ENCODE measurements at places on chromosomes 12 and 14.

DNA sequence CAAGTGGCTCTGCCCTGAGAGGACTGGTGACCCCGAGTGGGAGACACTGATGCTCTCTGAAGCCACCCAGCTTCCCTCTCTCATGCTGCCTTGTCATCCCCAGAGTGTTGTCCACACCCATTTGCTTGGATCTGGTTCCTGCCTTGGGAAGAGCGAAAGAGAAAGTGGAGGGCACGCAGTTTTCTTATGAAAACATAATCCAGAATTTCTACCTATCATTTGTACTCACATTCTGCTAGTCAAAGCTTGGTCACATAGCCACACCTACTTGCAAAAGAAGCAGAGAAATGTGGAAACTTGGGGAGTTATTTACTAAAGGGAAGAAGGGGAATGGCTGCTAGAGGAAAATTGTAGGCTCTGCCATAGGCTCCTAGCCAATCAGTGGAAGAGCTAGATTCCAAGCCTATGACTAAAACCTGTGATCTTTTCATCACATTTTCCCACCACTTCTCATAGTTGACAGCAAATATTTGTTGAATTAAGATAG is 326.3 kb downstream of the ZFP36L1 start:
- peak; percentile 95 for DNase-seq

DNA sequence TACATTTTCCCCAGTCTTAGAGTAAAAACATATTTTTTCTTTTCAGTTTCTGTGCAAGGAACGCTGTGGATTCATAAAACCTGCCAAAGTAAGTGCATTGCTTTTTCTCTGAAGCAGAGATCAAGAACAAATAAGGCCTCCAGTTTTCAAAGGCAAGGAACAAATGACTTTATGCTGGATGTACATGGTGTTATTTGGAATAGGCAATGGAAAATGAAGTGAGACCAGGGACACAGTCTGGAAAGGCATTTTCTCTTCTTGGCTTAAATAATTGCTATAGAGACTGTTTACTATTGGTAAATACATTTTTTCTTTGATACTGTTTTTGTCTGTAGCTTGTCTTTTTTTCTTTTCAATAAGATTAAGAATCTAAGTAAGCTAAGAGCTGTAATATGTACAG is 725.9 kb upstream of the MDGA2 start:
- no peak for DNase-seq

GRCh38 chr14:71143381-71144290 is 236.4 kb downstream of the PCNX1 start:
- no peak for DNase-seq

DNA sequence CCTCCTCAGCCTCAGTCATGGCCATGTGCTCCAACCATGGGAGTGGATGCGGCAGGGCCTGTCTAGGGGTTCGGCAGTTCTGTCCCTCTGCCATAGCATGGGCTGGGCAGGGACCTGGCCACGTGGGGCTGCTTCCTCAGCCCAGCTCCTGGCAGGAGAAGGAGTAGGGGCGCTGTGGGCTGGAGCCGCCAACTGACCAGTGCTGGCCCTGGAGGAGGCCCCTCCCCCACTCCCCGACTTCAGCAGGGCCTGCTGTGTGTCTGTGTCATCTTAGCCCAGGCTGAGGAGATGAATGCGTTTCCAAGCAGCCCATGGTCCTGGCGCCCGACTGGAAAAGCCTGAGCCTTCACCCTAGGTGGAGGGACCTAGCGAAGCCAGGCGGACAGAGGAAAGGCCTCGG is 2.7 kb upstream of the PACS2 start:
- DNase-seq, result peak; percentile 71

GRCh38 chr14:23610815-23611289 is 25.3 kb upstream of the DHRS2 start:
- no peak for DNase-seq

DNA sequence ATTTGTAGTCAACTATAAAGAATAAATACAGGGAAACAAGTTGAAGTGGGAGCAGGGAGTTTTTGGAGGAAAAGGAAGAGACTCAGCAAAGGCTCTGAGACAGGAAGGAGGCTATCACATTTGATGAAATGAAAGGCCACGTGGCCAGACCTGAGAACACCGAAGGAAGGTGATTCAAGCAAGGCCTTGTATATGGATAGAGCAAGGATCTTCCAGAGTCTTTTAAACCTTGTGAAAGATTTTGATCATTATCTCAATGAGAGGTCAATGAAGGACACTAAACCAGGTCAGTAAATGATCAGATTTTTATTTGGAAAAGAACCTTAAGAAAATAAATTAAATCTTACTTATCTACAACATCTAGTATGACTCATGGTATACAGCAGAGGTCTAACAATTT is 523.5 kb downstream of the SLC16A7 start:
- no peak for DNase-seq

DNA sequence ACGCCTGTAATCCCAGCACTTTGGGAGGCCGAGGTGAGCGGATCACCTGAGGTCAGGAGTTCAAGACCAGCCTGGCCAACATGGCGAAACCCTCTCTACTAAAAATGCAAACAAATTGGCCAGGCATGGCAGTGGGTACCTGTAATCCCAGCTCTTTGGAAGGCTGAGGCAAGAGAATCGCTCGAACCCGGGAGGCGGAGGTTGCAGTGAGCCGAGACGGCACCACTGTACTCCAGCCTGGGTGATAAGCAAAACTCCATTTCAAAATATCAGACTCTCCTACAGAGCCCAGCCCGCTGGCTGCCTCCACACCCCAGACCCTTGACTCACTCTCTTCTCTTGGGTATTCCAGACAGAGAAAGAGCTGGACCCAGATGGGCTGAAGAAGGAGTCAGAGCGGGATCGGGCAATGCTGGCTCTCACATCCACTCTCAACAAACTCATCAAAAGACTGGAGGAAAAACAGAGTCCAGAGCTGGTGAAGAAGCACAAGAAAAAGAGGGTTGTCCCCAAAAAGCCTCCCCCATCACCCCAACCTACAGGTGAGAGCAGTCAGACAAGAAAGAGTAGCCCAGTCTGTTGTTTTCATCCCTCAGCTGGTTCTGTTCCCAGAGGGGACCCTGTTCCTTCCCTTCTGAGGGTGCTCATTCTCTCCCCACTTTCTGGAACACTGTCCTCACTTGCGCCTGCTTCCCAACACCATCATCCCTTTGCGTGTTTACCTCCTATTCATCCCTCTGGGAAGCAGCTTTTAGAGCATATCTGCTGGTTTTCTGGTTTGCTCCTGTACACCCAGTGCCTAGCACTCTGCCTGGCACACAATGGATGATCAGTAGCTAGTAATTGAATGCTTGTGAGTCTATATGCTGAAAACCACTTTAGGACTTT is 19.7 kb downstream of the AGAP2 start:
- DNase-seq, result no peak

GRCh38 chr12:21818627-21819026 is 44.1 kb upstream of the KCNJ8 start:
- no peak for DNase-seq

DNA sequence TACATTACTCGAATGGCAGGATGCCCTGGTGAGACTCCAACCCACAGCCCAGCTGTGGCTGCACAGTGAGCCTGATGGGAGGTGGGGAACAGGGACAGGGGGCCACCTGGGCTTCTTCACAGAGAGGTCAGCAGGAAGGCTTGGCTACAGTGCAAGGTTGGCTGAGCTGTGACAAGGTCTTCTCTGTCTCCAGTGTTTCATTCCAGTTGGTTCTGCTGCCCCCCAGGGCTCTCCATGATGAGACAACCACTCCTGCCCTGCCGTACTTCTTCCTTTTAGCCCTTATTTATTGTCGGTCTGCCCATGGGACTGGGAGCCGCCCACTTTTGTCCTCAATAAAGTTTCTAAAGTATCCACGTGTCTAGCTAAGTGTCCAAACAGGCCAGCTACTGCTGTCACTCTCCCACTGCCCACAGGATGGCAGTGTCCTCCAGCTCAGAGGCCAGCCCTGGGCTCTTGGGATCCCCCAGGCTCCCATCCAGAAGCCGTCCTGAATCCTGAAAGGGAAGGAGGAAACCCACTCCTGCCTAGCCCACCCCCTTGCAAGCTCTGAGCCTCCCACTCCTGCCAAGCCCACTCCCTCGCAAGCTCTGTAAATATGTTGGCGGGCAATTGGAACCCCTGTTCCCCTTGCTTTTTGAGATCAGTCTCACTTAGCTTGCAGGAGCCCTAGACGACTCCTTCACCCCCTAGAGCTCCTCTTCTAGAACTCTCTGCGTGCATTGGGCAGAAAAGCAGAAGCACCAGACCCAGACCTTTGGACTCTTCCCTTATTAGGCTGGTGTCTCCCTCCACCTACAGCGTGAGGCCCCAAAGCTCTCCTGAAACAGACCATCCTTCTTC is 5.4 kb downstream of the C1QL4 start:
- peak; percentile 84 for DNase-seq

DNA sequence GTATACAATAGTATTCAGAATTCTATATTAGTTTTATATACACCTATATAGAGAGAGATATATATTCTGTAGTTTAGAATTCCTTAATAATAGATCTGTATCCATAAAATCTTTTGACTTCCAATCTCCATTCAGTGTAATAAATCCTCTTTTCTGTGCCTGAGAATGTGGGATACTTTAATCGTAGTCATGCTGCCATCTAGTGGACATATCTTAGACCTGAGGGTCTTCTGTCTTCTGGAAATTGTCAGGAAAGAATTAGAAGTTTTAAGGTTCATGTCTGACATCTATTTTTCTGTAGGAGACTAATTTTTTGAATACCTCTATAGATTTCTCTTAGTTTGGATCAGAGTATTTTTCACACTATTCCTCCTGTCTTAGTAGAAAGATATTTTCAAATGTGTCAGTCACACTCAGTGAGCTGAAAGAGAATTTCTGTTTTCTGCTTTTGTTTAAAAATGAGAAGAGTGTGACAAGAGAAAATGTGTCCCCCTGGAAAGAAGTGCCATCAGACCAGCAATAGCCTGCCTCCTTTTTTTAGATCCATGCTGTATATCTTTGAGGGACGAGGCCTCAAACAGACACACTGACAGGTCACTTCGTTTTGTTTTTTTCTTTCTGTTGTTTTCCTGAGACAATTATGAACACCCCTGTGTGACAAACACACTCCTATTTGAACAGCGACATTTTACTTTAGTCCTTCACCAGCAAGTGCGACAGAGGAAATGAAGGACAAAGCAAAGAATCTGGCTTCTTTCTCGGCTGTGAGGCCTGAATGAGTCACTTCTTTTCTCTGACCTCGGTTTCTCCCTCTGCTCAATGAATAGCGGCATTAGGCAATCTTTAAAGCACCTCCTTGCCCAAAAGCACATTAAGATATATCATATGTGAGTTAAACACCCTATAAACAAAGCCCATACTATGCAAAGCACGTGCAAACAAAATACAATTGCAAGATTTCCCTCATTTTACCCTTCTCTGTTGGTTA is 96.3 kb downstream of the GALC start:
- DNase-seq, result peak; percentile 71

- no peak for DNase-seq
These were observed 39.1 kb downstream of the WDR20 start for GRCh38 chr14:102178806-102179205.

- DNase-seq, result no peak
These were observed 404.4 kb upstream of the MGAT4C start for GRCh38 chr12:86660488-86661147.

DNA sequence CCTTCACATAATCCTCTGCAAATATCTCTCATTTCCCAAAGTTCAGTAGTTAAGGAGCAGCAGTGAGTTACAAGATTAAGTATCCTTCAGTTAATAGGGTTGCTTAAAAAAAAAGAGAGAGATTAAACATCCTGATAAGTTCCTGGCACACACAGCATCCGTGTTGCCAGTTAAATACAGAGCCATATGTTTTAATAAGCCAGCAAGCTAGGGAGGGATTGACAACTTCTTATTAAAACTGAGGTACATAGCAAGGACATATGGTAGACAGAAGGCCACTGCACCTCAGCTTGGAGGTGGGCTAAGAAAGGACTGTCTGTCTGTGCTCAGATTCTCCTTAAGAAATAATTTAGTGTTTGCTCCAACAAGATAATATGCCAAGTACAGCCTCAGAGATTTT is 9.6 kb upstream of the TMEM30B start:
- DNase-seq, result no peak

- peak; percentile 72 for DNase-seq
These were observed 414 bp downstream of the UNC79 start for GRCh38 chr14:93431036-93431670.

DNA sequence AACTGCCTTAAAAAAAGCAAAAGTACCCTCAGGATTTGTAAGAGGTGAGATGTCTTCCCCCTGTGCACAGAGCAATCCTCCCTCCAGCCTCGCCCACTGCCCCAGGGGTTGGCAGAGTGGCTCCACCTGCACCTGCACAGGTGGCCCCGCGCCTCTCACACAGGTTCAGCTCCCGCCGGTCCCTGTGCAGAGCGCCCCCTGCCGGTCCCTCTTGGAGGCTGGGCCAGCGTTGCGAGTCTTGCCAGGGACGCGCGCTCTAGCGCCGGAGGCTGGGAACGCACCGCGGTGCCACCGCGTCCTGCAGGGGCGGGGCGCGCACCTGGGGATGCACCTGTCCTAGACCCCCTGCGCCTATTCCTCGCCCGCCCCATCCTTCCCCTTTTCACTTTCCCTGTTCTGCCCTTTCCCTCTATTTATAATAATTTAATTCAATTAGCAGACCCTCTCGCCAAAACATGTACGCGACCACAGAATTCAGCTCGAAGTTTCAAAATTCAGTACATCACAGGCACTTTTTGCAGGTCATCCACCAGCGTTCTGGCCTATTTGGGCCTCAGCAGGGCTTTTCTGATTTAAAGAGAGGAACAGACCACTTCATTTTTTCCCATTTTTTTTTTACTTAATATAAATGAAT is 618.6 kb downstream of the AACS start:
- DNase-seq, result peak; percentile 83

GRCh38 chr14:95814363-95815225 is 62.0 kb upstream of the TUNAR start:
- no peak for DNase-seq

DNA sequence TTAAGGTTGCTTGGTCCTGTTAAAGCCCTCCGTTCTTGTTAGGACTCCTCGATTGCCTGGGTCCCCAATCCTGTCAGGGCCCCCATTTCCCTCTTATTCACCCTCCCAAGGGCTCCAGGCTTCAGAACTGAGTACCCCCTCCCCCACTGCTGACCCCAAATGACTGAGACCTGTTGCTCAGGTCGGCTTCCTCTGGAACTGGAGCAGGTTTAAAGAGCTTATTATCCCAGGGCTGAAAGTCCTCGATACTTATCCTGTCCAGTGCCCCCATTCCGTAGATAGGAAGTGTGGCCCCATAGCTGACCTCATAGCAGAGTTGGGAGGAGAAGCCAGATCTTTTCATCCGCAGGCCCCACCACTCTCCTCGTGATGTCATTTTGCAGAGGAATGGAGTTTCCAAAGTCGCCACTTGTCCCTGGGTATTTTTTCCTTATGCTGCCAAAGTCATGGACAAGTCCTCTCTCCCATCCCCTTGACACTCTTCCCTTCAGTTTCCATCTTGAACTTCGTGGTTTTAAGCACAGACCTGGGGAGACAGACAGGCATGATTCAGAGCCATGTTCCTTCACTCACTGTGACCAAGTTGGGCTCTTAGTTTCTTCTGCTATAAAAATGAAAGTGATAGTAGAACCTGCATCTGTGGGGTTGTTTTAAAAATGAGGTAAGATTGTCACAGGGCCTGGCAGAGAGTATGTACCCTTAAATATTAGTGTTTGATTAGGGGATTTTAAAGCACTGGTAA is 1.2 kb downstream of the USP30 start:
- DNase-seq, result peak; percentile 2

GRCh38 chr12:29086325-29087271 is 62.5 kb upstream of the FAR2 start:
- peak; percentile 55 for DNase-seq
